Caco-2 (cell line): ENCODE measurements at places on chromosomes 12 and 14.

DNA sequence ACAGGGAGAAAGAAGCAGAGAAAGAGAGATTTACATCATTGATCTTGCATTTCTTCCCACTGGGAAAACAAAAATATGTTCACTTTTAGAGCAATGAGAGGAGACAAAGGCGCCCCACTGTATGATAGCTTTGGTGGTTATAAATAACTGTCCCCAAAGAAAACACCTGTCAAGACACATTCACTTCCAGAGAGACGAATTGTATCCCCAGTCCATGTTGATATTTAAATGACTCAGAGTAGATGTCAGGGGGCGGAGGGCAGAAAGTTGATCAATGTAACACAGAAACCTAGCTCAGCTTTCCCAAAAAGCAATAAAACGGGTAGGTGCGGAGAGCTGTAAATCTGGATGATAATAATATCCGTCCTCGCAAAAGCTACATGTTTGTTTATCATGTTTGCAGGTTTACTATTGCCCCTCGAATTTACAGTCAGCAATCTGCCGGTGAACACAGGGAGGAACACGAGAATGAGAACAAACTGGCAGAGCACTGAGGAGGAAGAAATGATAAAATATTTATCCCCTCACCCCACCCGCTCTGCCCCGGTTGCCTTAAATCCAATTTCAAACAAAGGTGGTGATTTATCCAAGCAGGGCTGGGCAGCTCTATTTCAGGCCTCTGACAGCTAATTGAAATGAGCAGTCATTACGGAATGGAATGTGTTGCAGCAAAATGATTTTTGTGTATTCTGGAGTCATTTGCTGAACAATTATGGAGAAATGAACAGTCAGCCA is 84.4 kb downstream of the CMKLR1 start:
- no peak overlapping the region for H3K4me3 ChIP-seq
- no peaks in the 10 kb centered on the region for H3K4me1 ChIP-seq
- H3K36me3 ChIP-seq = no peaks in the 10 kb centered on the region
- H3K27ac ChIP-seq = no peak overlapping the region

DNA sequence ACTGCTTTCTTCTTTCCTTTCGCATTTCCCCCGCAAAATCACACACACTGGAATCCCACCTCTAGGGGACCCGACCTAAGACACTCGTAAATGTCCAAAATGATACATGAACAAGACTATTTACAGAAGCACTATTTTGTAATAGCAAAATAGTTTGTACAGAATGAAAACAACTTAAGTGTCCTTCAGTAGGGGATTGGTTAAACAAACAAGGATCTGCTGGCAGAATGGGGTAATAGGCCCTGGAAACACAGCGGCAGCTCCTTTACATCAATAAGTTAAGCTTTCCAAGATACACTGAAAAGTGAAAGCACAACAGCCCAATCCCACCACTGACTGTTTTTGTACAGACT is 48.8 kb downstream of the LTBP2 start:
- no peaks in the 10 kb centered on the region for H3K27me3 ChIP-seq
- H3K27ac ChIP-seq = no peak overlapping the region
- peaks cover 16% of the 10 kb centered on the region; the same call in 1 of the 2 replicates for H3K4me1 ChIP-seq
- no peaks in the 10 kb centered on the region for H3K36me3 ChIP-seq

DNA sequence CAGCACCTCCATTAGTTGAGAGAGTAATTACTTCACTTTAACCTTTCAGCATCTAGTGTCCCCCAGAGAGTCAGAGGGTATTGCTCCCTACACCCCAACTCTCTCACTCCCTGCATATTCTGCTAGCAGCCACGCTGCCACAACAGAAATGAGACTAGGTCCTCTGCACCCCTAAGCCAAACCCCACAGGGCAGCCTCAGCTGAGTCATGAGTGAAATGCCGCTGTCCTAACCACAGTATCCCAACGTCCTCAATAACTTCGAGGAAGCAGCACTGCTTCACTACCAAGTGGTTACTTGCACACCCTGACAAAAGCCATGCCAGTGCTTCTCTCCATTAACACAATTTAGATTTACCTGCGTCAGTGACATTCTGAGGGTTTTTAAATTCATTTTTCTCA is 6.9 kb upstream of the LYZ start:
- no peaks in the 10 kb centered on the region for H3K36me3 ChIP-seq
- H3K4me1 ChIP-seq = peaks cover 73% of the 10 kb centered on the region
- DNase-seq = no peak
- no peaks in the 10 kb centered on the region for H3K27me3 ChIP-seq
- H3K27ac ChIP-seq = no peak overlapping the region

- H3K36me3 ChIP-seq = no peaks in the 10 kb centered on the region
- H3K27me3 ChIP-seq = no peaks in the 10 kb centered on the region
- no peaks in the 10 kb centered on the region for H3K4me1 ChIP-seq
- no peak overlapping the region for H3K4me3 ChIP-seq
- no peak overlapping the region for H3K27ac ChIP-seq
Measured at GRCh38 chr14:48390346-48390745, 714.9 kb upstream of the MDGA2 start.
